ENCODE measurements at places on chromosomes 1 and 21.

GRCh38 chr21:36073181-36073580, 3.4 kb downstream of the CBR1 start:
- DNase-seq, result no peak

DNA sequence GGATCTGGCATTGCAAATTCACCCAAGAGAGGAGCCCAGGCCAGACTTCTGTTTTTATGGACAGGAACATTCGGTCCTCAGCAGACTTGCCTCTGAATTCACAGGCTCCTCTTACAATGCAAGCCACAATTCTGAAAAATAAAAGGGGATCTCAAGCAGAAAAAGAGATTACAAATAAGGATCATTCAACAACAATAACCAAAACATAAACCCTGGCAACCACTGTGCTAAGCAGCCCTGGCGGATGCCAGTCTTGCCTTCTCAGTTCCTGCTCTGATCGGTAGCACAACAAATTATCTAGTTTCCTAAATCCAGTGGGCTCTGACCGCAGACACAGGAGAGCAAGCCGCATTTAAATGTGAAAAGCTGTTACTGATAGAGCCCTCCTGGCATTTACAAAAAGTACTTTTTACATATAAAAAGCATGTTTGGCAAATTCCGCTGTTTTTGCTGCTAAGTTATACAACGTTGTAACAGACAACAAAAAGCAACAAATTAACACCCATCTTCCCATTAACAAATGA, 123.4 kb upstream of the FOXD3 start:
- DNase-seq, result peak; percentile 16

DNA sequence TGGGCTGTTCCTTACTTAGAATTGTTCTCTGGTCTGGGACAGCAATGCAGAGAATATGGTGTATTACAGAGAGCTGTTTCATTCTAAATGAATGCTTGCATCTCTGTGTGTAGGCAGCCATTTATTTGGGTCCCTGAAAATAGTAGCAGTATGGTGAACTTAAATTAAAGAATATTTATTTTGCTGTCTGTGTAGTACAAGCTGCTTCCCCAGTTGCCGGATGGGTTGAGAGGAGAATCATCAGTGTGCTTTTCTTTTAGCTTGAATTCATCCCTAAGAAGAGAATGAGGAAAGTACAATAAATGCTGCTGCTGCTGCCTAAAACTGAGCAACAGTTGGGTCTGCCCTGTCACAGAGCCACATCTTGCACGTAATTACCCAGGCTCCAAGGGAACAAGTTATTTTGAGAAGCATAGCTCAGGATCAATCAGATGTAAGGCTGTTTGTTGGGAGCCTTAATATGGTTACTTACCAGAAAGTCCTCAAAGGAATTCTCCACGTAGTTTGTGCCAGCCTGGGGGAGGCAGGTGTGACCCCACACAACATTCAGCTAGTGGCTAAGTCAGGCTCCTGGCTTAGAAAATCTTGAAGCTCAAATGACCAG, 16.6 kb downstream of the ACTN2 start:
- no peak for DNase-seq

GRCh38 chr1:103783944-103784377, 34.3 kb downstream of the AMY1C start:
- DNase-seq, result peak; percentile 1

GRCh38 chr1:205144046-205144720, 22.4 kb upstream of the RBBP5 start:
- DNase-seq, result no peak

- DNase-seq, result no peak
These were observed 369.3 kb upstream of the C1orf174 start for GRCh38 chr1:4269330-4269729.

GRCh38 chr1:164470996-164471395, 88.0 kb upstream of the PBX1 start:
- no peak for DNase-seq

DNA sequence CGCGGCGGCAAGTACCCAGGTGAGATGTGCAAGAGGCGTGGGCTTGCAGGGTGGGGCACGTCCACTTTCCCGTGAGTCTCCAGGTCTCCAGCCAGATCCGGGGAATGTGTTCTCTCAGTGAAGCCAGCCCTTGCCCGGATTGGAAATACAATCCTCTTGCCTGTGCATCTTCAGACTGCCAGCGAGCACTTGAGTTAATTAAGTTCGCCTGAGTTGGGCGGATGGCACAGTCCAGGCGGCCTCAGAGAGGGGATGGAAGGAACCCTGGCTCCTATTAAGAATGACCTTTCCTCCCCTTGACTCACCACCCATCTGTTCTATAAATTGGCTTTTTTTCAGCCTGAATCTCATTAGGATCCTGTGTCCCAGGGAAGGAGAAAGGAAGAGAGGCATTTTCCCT, 33.3 kb upstream of the CNTN2 start:
- DNase-seq, result no peak

Data from mesendoderm (in vitro differentiated cells).